Natural killer cell treated with Interleukin-12 subunit alpha and Interleukin-12 subunit beta and Interleukin-15 and Interleukin-18, amount 100 ng/mL, for 72 hours (primary cell): ENCODE measurements at places on chromosomes 5 and 9. TPM values are rescaled to one million over a fixed set of nuclear protein-coding genes. Genes with fewer than 3 reads are reported as not detected.

GRCh38 chr5:111930449-111930848 lies 173.5 kb upstream of the NREP start:
- no peak for DNase-seq

GRCh38 chr9:92158097-92158601 lies 42.9 kb upstream of the SPTLC1 start:
- no peak for DNase-seq

The C7 gene
- not detected for total RNA-seq

DNA sequence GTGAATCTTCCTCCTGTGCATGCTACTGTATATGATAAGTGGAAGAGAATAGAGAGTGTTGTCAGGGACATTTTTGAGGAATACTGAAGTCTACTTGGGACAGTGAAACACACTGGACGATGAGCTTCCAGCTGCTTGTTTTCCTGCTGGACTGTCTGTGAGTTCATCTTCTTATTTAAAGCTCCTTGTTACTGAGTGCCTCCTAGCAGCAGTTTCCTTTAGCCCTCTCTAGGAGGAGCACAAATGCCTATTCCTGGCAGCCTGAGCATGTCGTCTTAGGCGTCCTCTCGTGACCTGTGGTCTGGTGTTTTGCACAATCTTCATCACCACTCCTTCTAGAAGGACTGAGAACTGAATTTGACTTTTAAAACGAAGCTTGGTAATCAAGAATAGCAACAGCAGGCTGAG lies 43.8 kb downstream of the ANKRD33B start:
- no peak for DNase-seq

GRCh38 chr5:65068410-65068809 lies 299.7 kb downstream of the CWC27 start:
- no peak for DNase-seq

- DNase-seq = no peak
Measured at GRCh38 chr9:87278971-87279733, 218.5 kb upstream of the DAPK1 start.

The P4HA2 gene
- total RNA-seq = 20.1 TPM

The C9orf72 gene
- total RNA-seq = 4.0 TPM

The FSTL4 gene
- total RNA-seq = not detected

The PCDHB14 gene
- not detected for total RNA-seq

DNA sequence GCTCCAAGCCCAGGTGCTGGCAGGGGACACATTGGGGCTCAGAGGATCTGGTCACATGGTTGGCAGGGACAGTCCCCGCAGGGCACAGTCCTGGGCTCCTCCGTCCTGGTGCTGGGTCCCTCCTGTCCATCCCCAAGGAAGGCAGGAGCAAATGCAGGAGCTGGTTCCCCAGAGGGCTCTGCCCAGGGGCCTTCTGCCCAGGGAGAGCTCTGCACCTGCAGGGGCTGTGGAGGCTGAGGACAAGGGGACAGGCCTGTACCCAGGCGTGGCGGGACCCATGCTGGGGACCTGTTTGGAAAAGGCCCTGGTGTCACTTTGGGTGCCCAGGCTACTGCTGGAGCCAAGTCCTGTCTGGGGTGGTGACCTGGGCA lies 7.2 kb downstream of the SPATA31E1 start:
- DNase-seq = no peak

DNA sequence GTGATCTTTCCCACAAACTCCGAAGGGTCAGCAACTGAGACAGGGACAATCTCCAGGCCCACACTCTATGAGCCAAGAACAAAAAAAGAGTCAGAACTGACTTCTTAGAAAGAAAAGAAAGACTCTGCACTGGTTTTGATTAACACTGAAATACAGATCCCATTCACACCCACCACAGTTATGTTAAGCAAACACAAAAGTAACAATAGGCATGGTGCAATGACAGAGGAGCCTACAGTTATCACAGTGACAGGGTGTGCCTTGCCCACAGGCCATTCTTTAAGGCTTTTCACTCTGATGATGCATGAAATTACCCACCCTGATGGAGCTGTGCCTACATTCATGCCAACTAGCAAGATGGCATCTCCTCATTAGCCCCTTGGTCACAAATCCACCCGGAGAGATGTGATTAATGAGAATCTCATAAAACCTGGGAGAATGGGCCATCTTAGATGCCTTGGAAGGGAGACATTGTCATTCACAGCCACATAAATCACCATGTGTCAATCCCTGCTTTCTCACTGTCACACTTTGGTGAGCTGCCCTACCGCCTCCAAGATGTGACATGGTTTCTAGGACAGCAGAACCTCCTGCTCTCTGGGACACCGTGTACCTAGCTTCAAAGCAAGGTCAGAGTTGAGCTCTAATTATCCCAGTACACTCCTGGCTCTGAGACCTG lies 27.6 kb upstream of the FSTL4 start:
- DNase-seq = no peak

DNA sequence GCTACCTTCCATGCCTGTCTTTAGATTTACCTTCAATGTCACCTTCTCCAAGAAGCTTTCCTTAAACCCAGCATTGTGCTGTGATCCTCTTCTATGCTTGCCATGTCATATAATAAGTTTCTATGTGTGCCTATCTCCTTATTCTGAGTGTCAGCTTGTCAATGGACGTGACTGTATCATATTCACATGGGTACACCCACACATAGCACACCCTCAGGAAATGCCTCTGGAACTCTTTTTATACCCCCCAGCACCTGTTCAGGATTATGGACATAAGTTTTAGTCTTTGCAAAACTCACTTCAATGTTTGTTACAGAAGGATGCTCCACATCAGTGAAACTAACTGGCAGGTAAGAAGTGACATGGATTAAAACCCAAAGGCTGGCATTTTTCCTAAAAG lies 7.4 kb downstream of the GAS1 start:
- no peak for DNase-seq

The C9orf43 gene
- 1.3 TPM for total RNA-seq
